ENCODE measurements at places on chromosomes 12 and 14.

- DNase-seq = no peak
Observed at GRCh38 chr14:47353186-47353585, 322.2 kb downstream of the MDGA2 start.

- DNase-seq = no peak
Observed at GRCh38 chr14:72653026-72653425, 240.9 kb downstream of the DPF3 start.

- no peak for DNase-seq
Observed at GRCh38 chr14:64089920-64090319, 204.3 kb downstream of the ESR2 start.

DNA sequence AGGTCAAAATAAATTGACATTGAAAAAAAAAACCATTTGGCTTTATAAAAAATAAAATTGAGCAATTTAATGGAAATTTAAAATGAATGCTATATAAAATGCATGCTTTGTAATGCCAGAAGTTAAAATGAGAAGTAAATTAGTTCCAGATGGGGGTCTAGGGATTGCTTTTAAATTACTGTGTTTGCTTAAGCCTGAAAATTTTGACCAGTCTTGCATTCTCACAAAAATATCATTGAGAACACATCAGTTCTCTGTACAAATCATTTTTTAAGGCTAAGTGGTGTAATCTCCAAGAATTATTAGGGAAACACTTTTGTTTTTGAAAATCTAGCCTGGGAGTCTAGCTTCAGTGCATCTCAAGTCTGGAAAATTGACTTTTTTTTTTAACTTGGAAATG lies 90.7 kb downstream of the RERG start:
- DNase-seq = no peak

DNA sequence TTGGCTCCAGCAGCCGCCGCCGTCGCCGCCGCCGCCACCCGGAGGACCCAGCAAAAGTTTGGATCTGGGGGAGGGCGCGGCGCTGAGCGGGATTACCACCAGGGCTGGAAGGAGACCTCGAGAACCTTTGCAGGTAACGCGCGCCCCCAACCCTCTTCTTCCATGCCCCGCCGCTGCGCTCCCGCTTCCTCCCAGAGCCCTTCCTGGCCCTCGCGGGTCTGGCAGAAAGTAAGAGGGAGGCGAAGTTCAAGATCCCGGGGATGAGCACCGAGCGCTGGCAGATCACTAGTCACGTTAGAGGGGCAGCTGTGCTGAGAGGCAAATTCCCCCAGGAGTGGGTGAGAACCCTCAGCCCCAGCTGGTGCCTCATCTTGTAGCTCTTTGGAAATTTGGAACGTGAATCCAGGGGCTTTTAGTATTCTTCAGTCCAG lies 3.9 kb downstream of the FLRT2 start:
- DNase-seq = peak; percentile 34

DNA sequence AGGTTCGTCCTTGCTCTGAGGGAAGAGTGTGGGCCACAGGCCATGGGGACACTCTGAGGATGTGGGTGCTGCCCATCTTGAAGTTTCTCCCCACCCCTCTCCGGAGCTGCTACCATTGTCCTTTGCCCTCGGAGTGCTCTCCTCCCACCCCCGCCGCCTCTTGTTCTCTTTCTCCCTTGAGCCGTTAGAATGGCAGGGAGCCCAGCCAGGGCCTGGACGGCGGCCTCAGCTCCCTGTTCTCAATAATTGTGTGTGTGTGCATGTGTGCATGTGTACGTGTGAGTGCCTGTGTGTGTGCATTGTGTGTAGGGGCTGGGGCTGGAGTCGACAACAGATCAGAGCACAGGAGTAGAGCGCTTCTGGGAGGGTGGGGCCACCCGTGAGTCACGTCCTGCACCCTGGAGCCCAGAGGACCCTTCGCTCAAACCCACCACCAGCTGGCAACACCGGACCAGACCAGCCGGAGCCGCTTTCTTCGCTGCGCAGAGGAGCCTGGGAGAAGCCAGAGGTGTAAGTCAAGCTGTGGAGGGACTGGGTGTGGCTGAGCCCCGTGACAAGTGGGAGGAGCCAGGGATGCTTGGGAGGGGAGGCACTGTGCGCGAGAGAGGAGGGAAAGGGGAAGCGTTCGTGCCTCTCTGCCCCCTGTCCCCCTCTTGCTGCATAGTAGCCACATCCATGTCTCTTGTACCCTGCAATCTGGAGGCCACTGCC lies 25.9 kb upstream of the KCNA5 start:
- no peak for DNase-seq

GRCh38 chr12:94769047-94769420 lies 118.7 kb upstream of the TMCC3 start:
- DNase-seq = no peak

GRCh38 chr12:122099280-122099749 lies 20.8 kb downstream of the MLXIP start:
- no peak for DNase-seq

- DNase-seq = peak; percentile 79
Observed at GRCh38 chr12:109518820-109519665, 41.6 kb downstream of the UBE3B start.

- no peak for DNase-seq
Observed at GRCh38 chr14:89828471-89829165, 125.9 kb downstream of the EFCAB11 start.

DNA sequence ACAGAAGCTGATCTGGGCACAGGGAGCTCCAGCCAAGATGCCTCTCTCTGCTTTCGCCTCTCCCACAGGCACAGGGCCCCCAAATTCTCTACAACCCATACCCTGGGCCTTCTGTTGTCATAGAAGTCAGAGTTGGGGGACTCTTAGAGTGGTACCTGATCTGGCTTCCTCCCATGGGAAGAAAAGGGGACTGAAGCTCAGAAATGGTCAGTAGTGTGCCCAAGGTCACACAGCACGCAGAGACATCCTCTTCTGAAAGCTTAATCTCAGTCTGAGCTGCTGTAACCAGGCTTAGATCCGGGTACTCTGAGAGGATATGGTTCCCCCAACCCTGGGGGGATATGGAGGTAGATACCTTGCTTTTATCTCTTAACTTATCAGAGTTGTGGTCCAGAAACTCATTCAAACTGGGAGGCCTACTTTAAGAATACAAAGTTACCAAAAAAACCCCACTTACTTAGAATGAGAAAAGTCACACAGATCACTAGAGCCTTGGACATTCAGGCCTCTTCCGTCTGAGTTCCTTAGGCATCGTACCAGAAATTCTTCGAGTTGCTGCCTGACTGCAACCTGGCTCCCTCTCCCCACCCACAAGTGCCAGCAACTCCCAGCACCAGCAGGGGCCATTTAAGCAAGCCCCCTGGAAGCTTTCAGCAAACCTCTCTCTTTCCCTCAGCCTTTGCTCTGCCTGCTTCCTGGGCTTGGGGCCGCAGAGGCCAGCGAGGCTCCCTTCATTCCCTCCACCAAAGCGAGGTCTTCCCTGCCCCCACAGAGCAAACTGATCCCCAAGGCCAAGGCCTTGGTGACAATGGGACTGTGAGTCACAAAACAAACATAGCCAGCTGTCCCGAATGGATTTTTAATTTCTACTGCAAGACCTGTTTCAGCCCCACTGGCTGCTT lies 13.9 kb downstream of the KRT7 start:
- DNase-seq = no peak

GRCh38 chr12:92326877-92327276 lies 181.2 kb upstream of the BTG1 start:
- no peak for DNase-seq

GRCh38 chr12:46210873-46211439 lies 57.9 kb downstream of the SLC38A1 start:
- no peak for DNase-seq

- no peak for DNase-seq
Observed at GRCh38 chr14:54621686-54622085, 54.8 kb downstream of the SAMD4A start.

DNA sequence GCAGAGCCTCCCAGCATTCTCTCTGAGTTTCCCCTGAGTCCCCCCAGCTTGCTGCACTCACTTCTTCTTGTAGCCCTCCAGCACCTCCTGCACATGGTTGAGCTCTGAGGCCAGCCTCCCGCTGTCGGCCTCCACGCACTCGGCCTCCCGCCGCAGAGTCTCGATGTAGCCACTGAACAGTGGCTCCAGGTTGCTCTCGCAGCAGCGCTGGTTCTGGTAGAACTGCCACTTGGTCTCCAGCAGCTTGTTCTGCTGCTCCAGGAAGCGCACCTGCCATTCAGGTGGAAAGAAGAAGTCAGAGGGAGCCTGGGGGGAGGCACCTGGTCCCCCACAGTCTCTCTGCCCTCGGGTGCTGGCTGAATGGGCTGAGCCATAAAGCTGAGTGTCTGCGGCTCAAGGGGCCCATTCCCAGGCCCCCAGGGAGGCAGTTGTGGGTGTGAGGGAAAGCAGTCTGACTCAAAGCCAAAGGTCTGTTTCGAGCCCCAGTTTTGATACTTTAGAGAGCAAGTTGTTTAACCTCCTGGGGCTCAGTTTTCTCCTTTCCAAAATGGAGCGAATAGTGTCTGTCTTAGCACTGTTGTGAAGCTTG lies 2.3 kb downstream of the KRT85 start:
- no peak for DNase-seq

DNA sequence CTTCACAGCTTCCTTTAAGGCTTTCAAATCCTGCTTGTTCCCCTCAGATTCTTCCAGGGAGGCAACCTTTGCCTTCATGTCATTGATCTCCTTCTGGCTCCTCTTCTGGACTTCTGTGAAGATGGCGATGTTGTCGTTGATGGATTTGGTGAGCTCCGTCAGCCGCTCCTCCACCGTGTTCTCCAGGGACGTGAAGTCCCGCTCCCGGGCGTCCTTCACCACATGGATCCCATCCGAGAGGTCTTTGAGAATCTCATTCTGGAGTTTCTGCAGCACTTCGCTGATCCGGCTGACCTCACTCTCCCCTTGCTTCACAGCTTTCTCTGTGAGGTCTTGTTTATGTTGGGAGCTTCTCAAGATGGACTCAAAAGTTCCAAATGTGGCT lies 7.9 kb downstream of the CKAP4 start:
- DNase-seq = no peak

GRCh38 chr12:622416-622815 lies 40.8 kb downstream of the NINJ2 start:
- DNase-seq = no peak

DNA sequence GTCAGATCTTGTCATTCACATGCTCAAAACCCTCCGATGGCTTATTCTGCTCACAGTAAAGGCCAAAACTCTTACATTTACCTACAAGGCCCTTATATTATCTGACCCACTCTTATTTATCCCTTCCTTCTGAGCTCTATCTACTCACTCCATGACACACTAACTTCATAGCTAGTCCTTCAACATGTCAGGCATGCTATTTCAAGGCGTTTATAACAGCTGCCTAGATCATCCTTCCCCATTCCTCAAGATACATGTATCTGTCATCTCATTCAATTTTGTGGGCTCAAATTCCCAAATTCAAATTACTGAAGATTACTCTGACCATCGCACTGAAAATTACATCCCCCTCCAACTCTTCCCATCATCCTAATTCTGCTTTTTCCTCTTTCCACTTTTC lies 6.9 kb downstream of the MIS18BP1 start:
- no peak for DNase-seq

Data from neural crest cell (in vitro differentiated cells).